ENCODE measurements at places on chromosomes 16 and 17.

DNA sequence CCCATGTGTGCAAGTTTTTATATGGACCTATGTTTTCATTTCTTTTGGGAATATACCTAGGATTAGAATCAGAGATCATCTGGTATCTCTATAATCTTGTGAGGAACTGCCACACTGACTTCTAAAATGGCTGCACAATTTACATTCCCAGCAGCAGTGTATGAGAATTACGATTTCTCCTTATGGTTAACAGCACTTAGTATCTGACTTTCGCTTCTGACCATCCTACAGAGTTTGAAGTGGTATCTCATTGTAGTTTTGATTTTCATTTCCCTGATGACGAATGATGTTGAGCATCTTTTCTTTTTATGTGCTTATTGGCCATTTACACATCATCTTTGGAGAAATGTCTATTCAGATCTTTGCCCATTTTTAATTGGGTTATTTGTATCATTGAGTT is 10.0 kb downstream of the C16orf96 start:
- DNase-seq = no peak

DNA sequence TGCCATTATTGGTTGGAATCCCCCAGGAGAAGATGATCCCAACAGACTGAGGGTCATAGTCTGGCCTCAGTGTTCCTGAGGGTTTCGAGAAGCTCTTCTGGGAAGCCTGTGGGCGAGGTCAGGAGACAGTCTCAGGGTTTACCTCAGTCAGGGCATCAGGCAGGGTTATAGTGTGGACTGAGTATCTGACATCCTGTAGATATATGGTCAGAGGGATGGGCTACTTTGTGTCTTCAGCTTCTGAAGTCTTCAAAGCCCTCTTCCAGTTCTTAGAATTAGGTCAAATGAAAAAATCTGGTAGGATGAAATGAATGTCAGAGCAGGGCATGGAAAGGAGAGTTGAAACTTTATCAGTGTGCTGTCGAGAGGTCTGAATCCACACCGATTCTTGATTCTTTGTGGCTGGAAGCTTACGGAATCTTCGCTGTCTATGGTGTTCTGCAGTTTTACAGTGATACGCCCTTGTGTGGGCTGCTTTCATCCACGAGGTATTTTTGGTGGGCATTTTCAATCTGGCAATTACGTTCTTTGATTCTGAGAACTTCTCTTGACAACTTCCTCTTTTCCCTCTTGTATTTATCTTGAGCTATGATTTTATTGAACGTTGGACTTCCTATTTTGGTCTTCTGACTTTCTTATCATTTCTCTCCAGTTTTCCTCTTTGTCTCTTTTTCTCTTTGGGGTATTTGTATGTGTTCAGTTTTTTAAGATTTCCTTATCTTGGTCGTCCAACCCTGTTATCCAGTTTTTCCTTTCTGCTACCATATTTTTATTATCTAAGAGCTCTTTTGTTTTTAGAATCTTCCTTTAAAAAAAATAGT is 30.4 kb downstream of the BPTF start:
- DNase-seq = no peak

DNA sequence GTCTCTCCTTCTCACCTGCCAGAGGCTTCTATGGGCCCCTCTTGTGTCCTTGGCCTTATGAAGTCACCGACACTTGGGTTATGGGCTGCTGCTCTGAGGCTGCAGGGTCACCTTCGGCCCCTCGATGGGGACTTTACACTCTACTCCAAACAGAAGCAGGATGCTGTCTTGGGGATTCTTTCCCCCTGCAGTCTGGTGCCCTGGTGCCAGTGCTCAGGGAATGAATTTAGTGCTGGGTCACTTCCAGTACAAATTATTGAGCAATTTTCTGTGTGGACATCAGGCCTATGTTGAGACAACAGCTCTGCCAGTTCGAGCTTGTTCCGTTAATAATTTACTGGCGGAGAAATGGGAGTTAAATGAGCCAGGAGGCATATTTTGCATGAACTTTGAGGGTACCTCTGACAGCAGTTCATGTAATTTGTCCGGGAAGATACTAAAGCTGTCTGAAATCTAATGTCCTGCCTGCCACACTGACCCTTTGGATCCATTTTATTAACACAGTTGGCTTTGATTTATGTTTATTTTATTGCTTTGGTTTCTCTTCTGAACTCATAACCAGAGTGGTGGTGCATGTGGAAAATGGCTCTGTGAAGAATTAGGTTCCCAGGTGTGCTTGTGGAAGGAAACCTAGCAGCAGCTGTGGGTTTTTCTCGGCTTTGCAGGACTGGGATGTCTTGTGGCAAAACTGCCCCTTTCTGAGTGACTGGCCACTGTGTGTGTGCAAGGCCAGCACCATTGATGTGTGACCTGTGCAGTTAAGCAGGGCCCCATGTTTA is 34.1 kb upstream of the DHX8 start:
- no peak for DNase-seq

DNA sequence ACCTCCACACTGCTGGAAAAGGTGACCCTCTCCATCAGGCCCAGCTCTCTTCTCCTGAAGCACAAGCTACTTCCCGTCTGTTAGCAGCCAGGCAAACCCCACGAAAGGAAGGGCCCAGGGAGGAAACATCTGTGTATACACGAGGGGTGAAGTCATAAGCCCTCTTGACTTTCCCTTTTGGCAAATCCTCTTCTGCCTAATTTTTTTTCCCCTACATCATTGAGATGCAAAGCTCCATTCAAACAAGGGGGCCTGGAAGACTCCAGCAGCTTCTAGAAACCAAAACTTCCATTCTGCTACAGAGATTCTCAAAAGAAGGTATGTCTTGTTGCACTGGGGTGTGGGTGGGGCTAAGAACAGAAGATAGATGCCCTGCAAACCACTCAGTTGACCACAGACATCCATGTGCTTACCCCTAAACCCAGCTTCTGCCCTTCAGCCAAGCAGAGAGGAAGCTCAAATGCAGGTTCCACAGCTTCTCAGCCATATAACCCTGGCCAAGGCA is 145.6 kb upstream of the RCVRN start:
- DNase-seq = peak; percentile 58

DNA sequence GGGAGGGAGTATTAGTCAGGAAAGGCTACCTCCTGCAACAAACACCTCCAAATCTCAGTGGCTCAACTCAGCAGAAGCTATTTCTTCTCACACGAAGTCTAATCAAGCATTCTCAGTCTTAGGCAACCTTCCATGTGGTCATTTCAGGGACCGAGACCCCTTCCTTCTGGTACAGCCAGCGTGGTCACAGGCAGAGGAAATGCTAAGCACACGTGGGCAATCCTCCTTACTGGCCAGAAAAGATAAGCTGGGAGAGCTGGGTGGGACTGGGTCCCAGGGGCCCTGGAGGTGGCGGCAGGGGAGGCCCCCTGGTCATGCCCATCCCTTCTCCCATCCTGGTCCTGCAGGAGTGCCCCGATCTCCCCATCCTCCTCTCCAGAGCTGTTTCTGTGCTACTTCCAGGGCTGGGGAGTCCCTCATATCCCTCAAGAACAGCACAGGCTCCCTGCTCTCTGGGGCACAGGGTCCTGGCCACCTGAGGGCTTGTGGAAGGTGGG is 5.7 kb upstream of the CX3CL1 start:
- DNase-seq = no peak

Measured in NCI-H524 treated with DMSO at 0.1 percent for 48 hours (cell line).